ENCODE measurements at places on chromosomes 5 and 9. TPM values are rescaled to one million over a fixed set of nuclear protein-coding genes. Genes with fewer than 3 reads are reported as not detected.
A peak's percentile ranks its signal among the peaks of the same experiment; 100 is the strongest.

GRCh38 chr5:108862211-108862610 is 114.5 kb downstream of the FER start:
- no peak for DNase-seq

DNA sequence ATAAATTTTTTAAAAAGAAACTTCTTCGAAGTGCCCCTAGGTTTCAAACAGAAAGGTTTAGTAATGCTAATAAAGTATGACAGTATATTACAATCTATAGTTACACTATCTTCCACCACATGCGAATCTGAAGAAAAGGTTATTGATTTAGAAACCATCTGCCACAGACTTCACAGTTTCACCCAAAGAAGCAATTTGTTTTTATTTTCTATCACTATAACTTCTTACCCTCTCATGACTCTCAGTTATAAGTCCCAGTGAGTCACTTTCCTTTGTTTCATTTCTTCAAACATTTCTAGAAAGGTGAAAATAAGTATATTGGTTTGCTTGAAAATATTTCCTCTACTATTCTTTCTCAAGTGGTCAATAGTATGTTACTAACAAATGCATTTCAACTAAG is 93.6 kb downstream of the MCTP1 start:
- DNase-seq: no peak

Gene FAT2
- total RNA-seq: 0.06 TPM

GRCh38 chr5:100232736-100233135 is 302.4 kb upstream of the FAM174A start:
- no peak for DNase-seq

DNA sequence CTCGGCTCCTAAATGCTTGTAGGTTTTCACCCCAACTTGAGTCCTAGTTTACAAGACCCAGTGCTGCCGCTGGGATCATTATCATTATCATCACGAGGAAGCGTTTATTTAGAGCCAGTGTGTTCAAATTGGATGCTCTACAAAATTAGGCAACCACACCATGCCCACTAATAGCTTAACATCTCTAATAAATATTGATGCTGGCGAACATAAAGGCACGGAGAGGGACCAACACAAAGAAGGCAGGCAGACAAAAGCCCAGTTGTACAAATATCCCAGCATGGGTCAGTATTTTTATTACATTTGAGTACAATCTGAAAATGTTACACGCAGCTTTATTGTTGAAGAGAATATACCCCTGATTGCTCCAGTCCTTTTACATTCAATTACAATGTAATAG is 4.7 kb downstream of the CFAP77 start:
- no peak for DNase-seq

DNA sequence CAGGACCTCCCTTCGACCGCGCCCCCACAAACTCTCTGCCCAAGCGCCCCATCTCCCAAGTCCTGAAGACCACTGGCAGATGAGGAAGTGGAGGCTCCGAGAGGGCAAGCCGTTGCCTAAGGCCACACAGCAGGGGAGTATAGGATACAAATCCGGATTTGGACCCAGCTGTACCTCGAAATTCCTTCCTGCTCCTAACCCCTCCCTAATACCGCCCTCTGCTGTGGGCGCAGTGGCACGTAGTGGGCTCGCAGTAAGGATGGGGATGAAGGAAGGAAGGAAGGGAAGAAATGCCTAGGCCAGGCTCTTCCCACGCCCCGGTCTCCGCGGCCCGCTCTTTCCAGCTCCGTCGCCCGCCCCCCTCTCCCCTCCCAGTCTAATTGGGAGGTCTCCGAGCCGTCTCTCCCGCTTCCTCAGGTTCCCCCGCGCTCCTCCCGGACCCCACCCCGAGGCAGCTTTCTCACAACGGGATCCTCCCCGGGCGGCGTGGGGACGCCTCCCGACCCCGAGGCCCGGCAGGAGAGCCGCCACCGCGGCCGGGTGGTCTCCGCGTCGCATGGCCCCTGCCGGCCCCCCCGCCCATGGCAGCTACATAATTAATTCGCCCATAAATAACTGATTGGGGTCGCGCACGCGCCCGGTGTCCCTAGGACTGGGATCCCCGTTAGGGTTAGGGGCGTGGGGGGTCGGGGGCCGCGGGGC is 138.9 kb downstream of the C9orf50 start:
- DNase-seq: peak; percentile 33

Measured in Daoy (cell line).